ENCODE measurements at places on chromosomes 16 and 17. TPM values are rescaled to one million over a fixed set of nuclear protein-coding genes. Genes with fewer than 3 reads are reported as not detected.
A peak's percentile ranks its signal among the peaks of the same experiment; 100 is the strongest.

Gene STH
- not detected for total RNA-seq

Gene CDH8
- total RNA-seq, result 11.7 TPM

Gene CIAO2B
- 92.4 TPM for total RNA-seq

- DNase-seq, result no peak
Measured at GRCh38 chr16:87240211-87241136, 76.7 kb downstream of the C16orf95 start.

- DNase-seq, result peak; percentile 89
Measured at GRCh38 chr17:40433551-40434415, 9.5 kb upstream of the IGFBP4 start.

- no peak for DNase-seq
Measured at GRCh38 chr17:57357830-57358430, 101.6 kb downstream of the MSI2 start.

- DNase-seq, result no peak
Measured at GRCh38 chr16:68249371-68249770, 4.2 kb downstream of the PLA2G15 start.

DNA sequence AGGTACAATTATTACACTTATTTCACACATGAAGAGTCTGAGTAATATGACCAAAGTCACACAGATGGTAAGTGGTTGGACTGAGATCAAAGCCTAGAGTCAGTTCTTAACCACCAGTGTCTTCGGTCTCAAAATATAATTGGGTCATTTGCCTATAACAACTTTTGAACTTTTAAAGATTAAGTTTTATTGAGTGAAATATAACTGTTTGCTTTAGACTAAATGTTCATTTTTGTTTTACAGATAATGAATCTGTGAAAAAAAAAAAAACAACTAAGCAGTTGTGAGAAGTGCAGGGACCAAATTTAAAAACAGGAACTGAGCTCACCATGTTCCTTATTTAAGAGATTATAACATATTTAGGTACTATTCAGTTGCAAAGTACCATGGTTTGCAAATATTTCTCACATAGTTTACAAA is 150.1 kb downstream of the ITFG1 start:
- no peak for DNase-seq

DNA sequence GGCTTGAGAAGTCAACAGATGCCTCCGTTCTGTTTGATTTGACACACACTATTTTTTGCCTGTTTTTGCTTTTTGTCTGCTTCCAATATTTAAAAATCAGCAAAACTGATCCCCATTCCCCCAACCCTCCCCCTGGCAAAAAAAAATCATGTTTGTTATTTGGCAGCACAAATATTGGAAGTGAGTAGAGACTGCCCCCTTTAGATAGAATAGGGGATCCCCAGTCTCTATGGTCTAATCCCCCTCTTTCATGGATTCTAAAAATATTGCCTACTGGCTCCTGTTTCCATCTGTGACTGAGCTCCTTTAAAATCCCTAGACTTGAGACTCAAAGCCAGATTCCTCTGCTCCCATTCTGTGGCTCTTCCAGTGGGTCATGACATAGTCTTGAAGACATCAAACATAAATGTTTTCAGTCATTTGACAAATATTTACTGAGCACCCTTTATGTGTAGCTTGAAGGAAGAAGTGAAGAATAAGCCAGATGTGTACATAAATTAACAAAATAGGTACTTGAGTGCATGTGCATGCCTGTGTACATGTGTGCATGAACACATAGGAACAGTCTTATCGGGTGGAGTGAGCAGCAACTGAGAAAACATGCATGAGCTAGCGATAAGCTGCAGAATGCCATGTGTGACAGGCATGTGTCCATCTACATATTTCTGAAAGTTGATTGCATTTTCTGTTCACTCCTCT is 101.2 kb downstream of the SALL1 start:
- peak; percentile 25 for DNase-seq

DNA sequence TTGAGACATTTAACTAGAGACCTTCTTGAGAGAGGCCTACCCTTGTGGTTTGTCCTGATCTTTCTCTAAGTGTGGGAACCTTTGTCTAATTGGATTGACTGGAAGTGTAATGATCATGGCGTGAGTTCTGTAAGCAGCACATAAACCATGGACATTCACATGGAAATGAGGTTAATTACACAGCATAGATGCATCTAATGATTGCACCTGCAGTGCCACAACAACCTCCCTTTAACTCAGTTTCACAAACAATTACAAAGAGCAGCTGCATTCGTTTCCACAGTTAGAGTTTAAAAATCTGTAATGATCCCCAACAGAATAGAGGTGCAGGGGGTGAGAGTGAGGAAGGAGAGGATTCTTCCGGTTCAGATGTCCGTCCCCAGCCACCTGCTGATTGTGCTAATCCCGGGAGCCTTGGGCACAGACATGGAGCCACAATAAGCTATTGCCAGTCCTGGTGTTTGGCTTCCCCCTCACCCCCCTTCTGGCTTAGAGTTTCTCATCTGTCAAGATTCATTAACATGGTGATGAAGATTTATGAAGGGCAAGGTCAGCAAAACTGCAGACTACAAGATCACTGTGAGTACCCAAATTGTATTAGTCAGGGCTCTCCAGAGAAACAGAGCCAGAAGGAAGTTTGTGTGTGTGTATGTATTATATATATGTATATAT is 659.2 kb upstream of the SOX9 start:
- DNase-seq, result no peak

Gene MYH1
- total RNA-seq, result not detected

Gene METTL22
- 44.6 TPM for total RNA-seq

- DNase-seq, result no peak
Measured at GRCh38 chr17:77771145-77771544, 187.4 kb upstream of the TNRC6C start.

DNA sequence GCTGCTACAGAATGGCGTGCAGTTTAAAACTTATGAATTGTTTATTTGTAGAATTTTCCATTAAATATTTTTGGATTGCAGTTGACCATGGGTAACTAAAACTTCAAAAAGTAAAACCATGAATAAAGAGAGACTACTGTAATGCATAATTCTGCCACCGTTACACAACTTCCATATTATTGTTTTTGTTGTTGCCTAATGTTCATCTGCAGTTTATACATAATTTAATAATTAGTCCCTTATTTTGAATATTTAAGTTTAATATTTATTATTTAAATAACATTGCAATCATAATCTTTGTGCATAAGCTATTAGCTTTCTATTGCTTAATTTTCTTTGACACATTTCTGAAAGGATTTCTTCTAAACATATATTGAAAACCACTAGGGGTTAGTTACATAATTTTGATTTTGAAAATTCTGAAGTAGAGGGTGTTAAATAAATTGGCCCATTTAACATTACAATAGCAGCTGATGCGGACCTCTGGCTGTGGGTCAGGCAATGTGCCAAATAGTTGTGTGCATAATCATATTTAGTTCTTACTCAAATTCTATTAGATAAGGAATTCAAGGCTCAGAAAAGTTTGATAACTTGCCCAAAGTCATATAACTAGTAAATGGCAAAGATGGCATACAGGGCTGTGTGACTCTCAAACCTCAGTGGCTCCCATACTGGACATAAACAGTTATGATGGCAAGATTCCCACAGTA is 31.1 kb downstream of the PPM1E start:
- no peak for DNase-seq

DNA sequence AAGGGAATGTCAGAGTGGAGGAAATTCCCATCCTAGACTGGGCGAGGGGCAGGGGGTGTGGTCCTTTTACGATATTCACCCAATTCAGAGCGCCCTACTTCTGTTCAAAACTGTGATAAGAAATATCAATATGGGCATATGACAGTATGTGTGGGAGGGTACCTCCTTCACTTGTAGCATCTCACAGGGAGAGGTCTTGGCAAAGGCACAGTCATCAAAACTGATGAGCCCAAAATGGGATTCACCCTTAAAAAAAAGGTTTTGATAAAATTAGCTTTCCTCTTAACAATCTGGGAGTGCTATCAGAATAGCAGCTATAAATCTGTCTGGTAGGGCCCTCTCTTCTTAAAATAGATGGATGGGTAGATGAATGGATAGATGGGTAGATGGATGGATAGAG is 967.8 kb upstream of the RBFOX1 start:
- no peak for DNase-seq

Gene AOC3
- 1.4 TPM for total RNA-seq

DNA sequence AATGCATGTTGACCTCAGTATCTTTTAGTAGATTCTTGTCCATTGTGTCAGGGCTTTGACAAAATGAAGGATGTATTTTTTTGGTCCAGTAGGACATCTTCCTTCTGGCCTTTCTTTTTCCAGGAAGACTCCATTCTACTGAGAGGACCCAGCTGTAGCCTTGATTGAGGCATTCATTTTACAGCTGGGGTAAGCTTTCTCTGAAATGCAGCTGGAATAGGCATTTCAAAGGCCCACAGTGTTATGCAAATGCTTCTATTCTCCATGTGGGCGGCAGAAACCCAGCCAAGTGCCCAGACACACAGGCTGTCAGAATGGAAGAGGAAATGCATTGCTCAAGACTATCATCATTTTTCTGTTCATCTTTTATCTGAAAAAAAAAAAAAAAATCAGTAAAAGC is 629.0 kb upstream of the CDH8 start:
- peak; percentile 79 for DNase-seq

GRCh38 chr16:73196670-73197069 is 148.7 kb upstream of the ZFHX3 start:
- peak; percentile 92 for DNase-seq

DNA sequence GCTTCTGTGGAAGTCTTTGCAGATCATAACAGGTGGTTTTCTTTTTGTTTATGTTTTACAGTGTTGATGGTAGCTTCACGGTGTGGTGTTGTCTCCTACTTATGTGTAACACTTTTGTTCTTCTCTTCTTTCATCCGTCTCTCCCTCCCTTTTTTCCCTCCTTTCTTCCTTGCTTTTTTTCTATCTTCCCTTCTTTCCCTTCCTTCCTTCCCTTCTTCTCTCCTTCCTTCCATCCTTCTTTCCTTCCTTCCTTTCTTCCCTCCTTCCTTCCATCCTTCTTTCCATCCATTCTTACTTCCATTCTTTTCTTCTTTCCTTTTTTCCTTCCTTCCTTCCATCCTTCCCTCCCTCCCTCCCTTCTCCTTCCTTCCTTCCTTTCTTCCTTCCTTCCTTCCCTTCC is 31.4 kb downstream of the IRX5 start:
- no peak for DNase-seq

Gene TSNAXIP1
- total RNA-seq, result not detected

GRCh38 chr16:2482708-2483534 is 8.0 kb downstream of the TBC1D24 start:
- DNase-seq, result no peak

All from GM23338 (cell line).